NCI-H1417 (cell line): ENCODE measurements at places on chromosomes 5 and 9.

- no peak for DNase-seq
Measured at GRCh38 chr9:4101667-4102066, 198.2 kb downstream of the GLIS3 start.

DNA sequence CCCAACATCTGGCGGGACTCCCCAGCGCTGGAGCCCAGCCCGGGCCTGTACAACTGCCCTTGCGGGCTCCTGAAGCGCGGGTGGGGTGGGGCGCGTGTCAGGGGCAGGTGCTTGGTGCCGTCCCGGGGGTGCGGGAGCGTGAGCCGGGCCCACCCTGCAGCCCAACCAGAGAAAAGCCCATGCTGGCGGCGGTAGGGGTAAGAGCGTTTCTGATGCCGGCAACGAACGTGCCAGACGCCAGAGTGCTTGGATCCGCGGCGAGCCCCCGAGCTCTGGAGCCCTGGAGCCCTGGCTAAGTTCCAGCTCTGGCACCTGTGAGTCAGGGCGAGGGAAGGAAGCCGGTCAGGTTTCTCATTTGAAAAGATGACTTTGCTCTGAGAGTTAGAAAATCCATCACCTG is 58.0 kb downstream of the ZNF510 start:
- DNase-seq: peak; percentile 87

DNA sequence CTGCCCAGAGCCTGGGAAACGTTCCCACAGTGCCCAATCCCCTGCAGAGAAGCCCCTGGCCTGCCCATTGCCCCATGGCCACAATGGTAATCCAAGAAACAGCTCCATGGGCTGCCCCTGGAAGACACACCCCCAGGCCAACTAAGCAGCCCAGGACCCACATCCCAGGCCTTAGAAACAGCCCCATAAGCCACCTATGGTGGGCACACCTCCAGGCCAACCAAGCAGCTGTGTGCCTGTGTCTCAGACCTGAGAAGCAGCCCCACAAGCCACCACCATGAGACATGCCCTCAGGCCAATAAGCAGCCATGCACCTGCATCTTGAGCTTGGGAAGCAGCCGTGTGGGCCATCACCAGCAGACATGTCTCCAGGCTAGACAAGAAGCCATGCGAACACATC is 52.9 kb upstream of the SSBP2 start:
- DNase-seq: no peak

DNA sequence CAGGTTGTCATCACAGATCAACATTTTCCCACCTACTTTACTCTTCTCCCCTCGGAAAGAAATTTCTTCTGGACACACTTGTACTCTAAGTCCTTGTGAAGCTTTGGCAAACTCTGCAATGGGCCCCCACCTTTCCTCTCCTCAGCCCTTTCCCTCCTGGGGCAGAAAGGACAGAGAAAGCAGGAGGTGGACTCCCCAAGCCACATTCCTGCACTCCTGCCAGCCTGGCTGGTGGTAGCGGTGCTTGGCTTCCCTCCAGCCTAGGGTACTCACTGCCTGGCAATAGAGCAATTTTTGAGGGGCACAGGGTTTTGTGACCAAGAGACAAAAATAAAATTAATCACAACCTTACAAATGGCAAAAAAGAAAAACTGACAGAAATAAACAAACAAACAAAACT is 451.4 kb downstream of the ZSWIM6 start:
- no peak for DNase-seq

DNA sequence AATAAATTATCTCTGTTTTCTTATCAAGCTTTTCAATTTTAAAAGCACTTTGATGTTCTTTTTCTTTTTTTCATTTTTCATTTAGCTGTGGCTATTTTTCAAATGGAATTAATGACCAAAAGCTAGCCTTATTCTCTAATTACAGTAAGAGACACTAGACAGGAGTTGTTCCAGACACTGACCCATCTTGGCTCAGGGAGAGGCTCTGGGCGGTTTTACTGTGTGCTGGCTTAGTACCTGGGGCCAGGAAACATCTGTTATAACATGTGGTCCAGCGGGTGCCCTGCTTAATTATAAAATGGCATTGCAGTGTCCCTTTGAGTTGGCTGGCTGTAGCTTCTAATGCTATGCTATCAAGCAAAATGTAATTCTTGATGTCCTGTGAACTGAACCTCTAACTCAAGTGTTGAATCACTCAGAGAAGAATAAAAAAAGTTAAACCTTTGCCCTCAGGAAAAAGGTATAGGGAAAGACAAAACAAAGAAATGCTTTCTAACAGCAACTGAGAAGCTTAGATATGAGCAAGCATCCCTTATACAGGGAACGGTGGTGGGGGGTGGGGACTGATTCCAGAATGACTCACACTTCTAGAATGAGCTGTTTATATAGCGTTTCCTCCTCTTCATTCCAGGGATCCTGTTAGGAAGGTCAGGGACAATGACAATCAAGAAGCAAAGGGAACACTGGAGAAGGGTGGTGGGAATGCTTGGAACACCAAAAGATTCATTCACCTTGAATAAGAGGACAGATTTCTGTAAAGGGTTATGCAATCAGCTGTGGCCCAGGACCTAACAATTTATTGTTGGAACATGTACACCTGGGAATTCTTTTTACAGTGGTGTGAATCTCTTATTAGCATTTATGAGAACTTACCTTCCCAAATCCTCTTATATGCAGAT is 58.7 kb upstream of the NFIB start:
- peak; percentile 1 for DNase-seq

- peak; percentile 73 for DNase-seq
Measured at GRCh38 chr5:1343931-1344901, 683 bp downstream of the CLPTM1L start.

- peak; percentile 96 for DNase-seq
Measured at GRCh38 chr5:175162036-175162435, 281.9 kb downstream of the DRD1 start.

- no peak for DNase-seq
Measured at GRCh38 chr5:32767948-32768467, 56.9 kb downstream of the NPR3 start.

DNA sequence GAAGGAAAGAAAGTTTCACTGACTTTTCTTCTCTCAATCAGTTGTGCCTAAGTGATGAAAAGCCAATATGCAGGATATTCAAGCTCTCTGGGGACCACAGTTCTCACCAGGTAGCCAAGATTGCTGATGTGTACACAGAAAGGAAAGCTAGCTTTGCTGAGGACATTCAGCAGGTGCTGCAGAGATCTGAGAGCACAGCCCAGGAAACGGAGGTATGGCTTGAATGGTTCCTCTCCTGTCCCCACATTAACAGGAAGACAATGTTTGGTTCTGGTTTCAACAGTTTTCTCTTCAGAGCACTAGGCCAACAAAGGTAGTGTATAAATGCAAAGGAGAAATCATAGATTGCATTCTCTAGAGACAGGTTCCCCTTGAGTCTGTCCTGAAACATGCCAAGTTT is 69.6 kb downstream of the PTPDC1 start:
- DNase-seq: no peak

- DNase-seq: no peak
Measured at GRCh38 chr5:40499007-40499406, 180.7 kb upstream of the PTGER4 start.

- DNase-seq: no peak
Measured at GRCh38 chr5:115941051-115941675, 21.1 kb upstream of the LVRN start.

DNA sequence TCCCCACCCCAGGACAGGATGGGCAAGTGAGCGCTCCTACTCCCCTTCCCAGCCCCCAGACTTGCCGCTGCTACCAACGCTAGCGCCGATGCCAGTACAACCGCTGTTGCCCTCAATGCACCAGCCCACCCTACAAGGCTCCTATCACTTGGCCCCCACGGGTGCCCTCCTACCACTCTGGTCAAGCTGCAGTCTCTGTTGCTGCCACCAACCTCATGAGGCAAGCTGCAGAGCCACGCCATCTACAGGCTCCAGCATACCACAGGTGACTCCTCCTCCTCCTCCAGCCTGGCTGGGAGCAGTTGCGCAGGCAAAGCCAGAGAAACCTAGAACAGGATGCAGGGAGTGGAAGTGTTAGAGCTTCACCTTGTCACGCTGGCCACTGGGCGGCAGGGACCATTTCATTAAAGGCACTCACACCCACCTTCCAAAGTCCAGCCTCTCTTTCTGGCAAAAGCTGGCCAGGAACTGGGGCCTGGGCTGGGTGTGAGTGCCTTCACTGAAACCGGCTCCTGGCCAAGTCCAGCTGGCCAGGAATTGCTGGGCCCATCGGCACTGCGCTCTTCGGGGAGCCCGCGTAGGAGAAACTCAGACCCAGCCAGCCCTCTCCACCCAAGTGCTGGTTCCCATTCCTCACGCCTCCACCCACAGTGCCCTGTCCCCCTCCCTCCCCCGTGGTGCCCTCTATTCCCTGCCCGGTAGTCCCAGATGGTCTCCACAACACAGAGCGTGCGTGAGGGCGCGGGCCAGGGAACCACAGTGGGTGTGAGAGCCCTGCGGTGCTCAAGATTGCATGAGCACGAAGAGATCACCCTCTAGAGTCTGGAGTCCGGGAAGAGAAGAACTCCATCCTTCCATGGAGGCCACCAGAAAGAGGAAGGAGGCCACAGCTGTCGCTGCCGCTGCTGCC is 1.6 kb upstream of the PCAT7 start:
- DNase-seq: peak; percentile 27

- DNase-seq: no peak
Measured at GRCh38 chr5:42855811-42856210, 44.1 kb upstream of the SELENOP start.

DNA sequence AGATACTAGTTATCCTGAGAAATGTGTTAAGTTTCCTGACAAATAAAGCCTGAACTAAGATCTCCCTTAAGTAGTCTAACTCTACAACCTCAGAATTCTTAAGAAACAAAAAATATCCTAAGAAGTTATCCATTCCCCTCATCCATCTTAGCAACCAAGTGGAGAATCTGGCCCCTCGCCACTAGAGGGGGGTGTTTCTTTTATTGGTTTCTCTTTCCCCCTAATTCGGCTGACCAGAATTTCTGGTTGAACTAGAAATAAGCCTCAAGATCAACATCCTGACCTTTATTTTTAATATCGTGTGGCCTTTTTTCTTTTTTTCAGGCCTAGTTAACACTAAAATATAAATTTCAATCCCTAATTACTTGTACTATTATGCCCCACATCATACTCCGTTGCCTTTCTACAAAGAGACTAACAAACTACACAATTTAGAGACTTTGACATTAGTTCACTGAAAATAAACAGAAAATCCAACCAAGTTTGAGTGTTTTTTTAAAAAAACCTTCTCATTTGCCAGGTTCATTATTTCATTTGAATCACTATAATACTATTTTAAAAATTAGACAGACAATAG is 14.3 kb upstream of the NR4A3 start:
- DNase-seq: peak; percentile 83

DNA sequence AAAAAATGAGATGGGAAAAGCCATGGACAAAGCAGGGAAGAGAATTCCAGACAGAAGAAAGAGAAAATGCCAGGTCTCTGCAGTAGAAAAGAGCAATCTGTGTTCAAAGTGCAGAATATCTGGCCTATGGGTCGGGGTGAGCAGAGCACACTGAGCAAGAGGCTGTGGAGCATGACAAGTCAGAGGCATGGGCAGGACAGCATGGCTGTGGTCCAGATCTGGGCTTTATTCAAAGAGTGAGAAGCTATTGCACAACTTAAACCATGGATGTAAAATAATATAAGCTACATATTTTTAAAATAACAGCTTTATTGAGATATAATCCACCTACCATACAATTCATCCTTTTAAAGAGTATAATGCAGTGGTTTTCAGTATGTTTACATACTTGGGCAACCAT is 133.1 kb upstream of the SPDL1 start:
- DNase-seq: no peak

DNA sequence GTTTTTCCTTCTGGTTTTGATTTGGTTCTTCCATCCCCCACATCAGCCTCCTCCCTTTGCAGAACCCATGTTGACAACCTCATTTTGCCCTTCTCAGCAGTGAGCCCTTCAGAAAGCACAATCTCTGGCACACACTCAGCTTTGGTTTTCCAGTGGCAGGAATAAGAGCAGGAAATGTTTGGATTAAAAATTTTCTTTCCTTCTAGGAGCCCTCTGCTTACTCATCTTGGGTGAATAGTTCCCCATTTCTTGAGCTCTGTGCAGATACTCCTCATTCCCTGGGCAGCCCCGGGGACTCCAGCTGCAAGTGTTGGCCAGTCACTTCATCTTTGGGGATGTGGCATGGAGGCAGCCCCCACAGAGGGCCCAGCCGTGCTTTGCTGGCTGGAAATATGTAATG is 170.5 kb downstream of the NR3C1 start:
- no peak for DNase-seq

- no peak for DNase-seq
Measured at GRCh38 chr9:33140401-33141360, 26.5 kb downstream of the B4GALT1 start.

DNA sequence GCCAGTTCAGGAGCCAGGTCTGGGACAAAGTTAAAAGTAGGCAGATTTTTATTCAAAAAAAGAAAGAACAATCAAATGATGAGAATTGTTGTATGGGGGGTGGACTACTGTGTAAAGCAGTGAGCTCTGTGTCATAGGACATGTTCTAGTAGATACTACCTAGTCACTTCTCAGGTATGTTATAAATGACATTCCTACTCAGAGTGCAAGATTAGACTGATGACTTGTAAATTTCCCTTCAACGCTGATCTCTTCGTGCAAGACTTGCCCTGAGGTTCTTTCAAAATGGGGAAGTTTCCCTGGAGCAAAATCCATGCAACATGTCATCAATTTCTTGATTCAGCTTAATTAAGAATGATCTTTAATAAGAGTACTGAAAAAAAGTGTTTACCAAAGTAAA is 175.1 kb downstream of the RORB start:
- DNase-seq: no peak

GRCh38 chr5:2011481-2012411 is 129.0 kb upstream of the IRX4 start:
- DNase-seq: no peak

DNA sequence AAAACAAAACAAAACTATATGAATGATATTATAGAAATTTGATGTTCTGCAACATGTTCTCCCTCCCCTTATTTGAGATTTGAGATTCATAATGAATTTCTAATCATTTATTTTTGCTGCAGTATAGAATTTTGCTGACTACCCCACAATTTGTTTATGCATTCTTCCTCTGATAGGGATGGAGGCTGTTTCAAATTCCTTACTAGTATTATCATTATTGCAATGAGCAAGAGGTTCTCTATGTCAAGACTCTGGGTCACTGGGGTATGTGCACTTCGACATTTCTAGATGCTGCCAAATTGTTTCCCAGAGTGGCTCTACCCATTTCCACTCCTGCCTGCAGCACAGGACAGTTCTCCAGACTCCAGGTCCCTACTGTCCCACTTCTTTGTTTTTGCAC is 54.9 kb upstream of the DAB2IP start:
- no peak for DNase-seq

GRCh38 chr9:126861707-126862103 is 1.3 kb downstream of the ZBTB34 start:
- DNase-seq: peak; percentile 50
